ENCODE measurements at places on chromosomes 7 and 10.

- H3K27ac ChIP-seq: no peak overlapping the region
- no peak overlapping the region for H3K4me3 ChIP-seq
- H3K4me1 ChIP-seq: no peaks in the 10 kb centered on the region
- H3K27me3 ChIP-seq: no peaks in the 10 kb centered on the region
- DNase-seq: no peak
Measured at GRCh38 chr7:146878901-146879300, 762.3 kb downstream of the CNTNAP2 start.

GRCh38 chr10:111425459-111425858 lies 348.6 kb downstream of the ADRA2A start:
- DNase-seq: no peak
- H3K36me3 ChIP-seq: no peaks in the 10 kb centered on the region
- H3K4me3 ChIP-seq: no peak overlapping the region
- no peak overlapping the region for H3K27ac ChIP-seq

DNA sequence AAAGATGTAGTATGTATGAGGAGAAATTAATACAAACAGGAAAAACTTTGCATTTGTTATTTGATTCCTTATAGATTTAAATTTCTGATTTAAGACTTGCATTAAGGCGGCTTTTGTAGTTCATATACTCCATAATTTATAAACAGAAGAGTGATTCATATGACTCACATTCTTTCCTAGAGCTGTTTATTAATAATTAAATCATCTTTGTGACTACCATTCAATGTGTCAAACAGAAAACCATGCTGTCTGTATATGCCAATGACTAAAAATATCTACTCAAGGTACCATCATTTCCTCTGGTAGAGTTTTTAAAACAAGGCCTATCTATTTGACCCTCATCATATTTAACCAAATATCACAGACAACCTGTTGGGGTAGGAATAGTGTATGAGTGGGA lies 501.7 kb downstream of the PARD3 start:
- no peaks in the 10 kb centered on the region for H3K27me3 ChIP-seq
- no peak overlapping the region for H3K4me3 ChIP-seq
- H3K36me3 ChIP-seq: no peaks in the 10 kb centered on the region
- no peak overlapping the region for H3K27ac ChIP-seq
- no peaks in the 10 kb centered on the region for H3K4me1 ChIP-seq

DNA sequence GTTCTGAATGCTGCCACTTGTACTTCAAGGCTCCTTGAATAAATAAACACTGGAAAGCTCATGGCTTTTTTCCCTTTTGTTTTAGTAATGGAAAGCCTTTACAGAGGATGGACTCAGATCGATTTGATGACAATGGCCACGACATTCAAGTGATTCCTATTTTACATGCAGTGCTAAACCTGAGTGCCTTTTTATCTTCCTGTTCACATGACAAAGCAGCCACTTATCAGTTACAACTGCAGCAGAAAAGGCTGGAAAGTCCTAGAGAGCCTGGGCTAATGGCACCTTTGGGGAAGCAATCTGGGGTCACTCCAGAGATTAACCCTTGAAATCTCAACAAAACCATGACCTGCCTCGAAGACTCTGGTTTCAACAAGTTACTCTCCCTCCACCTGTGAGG lies 249.0 kb upstream of the AUTS2 start:
- no peak overlapping the region for H3K27ac ChIP-seq
- H3K27me3 ChIP-seq: no peaks in the 10 kb centered on the region
- H3K4me1 ChIP-seq: no peaks in the 10 kb centered on the region
- no peak overlapping the region for H3K4me3 ChIP-seq

- H3K27me3 ChIP-seq: peaks cover 40% of the 10 kb centered on the region
- H3K36me3 ChIP-seq: no peaks in the 10 kb centered on the region
- no peak overlapping the region for H3K27ac ChIP-seq
- no peak overlapping the region for H3K4me3 ChIP-seq
Measured at GRCh38 chr10:30081182-30081581, 21.8 kb upstream of the JCAD start.

DNA sequence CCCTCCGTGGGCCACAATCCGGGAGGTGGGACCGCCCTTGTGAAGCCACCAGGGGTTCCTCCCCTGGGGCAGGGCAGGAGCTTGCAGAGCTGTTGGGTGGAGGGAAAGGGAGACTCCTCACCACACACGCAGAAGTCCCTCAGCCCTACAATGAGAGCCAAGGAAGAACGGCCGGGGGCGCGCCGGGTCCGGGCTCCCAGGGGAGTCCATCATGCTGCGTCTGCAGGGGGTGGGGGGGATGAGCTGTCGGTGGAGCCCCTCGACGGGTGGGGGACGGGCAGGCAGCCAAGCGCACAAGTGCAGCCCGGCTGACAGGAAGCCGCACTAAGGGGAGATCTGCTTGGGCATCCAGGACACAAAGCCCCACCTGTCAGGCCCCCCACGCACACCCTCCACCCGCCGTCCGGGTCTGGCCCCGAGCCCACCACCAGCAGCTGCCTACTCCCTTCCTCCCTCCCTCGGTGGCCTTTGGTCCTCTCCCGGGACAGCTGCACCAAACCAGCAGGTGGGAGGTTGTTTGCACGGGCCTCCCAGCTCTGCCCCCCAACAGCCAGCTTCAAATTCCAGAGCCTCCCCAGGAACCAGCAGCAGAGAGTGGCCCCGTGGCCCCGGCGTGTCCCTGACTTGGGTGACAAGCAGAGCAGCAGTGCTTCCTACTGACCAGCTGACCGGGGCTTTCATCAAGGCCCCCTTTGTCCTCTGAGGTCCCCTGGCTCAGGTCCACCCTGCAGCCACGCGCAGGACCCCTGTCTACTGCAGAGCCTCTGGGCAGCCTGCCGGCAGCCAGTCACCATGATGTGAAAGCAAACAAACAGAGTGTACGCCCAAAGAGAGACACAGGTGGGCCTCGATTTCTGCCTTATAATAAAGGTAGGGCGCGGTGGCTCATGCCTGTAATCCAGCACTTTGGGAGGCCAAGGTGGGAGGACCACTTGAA lies 50.3 kb downstream of the HIP1 start:
- H3K4me1 ChIP-seq: no peaks in the 10 kb centered on the region
- no peak overlapping the region for H3K4me3 ChIP-seq
- DNase-seq: no peak
- H3K36me3 ChIP-seq: no peaks in the 10 kb centered on the region
- peaks cover 2% of the 10 kb centered on the region for H3K27me3 ChIP-seq
- no peak overlapping the region for H3K27ac ChIP-seq

- no peaks in the 10 kb centered on the region for H3K36me3 ChIP-seq
- H3K4me1 ChIP-seq: peaks cover 28% of the 10 kb centered on the region
- H3K4me3 ChIP-seq: peak overlapping the region; percentile 82
- no peaks in the 10 kb centered on the region for H3K27me3 ChIP-seq
Measured at GRCh38 chr7:30028749-30029635, 780 bp downstream of the PLEKHA8 start.

DNA sequence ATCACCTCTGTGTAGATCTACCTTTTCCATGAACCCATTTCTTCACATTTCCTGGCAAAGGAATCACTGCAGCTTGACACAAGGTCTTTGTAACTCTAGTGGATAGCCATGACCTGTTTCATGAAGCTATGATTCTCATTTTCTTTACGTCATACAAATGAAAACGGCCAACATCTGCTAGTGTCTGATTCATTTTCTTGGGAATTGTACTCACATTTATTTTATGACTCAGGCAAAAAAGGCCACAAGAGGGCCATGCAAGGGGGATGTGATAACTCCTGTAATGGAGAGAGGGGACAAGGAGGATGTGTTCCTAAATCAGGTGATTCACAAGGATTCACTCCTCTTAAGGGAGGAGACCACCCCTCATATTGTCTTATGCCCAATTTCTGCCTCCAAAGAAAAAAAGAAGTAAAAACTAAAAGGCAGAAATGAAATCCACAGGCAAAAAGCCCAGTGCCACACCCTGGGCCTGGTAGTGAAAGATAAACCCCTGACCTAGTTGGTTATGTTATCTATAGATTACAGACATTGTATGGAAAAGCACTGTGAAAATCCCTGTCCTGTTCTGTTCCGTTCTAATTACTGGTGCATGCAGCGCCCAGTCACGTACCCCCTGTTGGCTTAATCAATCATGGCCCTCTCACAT lies 249.9 kb downstream of the IPMK start:
- H3K27ac ChIP-seq: no peak overlapping the region
- no peak for DNase-seq
- peaks cover 4% of the 10 kb centered on the region for H3K4me1 ChIP-seq

DNA sequence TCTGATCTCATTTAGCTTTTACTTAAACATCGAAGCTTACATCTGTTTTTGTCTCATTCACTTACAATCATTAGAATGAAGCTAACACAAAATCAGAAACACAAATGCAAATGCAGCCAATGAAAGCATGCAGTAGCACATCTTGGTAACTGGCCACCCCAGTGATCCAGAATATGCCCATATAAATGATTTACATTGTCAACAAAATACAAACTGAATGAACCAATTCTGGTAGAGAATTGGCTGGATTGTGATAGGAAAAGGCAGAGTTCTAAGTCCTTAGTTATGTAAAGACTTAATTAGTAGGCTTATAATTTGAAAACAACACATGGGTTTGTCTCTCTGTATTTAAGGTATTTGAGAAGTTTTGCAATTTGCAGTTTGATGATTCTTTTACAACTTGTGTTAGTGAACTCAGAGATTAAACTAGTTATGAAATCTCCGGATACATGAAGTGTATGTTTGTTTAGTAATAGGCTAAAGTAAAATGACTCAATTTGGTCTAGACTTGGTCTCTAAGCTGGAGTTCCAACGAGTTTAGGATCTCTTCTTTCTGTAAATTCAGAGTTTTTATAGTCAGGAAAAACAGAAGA lies 21.2 kb downstream of the TECTB start:
- no peaks in the 10 kb centered on the region for H3K36me3 ChIP-seq
- peaks cover 31% of the 10 kb centered on the region for H3K27me3 ChIP-seq
- H3K4me3 ChIP-seq: no peak overlapping the region
- no peaks in the 10 kb centered on the region for H3K4me1 ChIP-seq
- no peak for DNase-seq

DNA sequence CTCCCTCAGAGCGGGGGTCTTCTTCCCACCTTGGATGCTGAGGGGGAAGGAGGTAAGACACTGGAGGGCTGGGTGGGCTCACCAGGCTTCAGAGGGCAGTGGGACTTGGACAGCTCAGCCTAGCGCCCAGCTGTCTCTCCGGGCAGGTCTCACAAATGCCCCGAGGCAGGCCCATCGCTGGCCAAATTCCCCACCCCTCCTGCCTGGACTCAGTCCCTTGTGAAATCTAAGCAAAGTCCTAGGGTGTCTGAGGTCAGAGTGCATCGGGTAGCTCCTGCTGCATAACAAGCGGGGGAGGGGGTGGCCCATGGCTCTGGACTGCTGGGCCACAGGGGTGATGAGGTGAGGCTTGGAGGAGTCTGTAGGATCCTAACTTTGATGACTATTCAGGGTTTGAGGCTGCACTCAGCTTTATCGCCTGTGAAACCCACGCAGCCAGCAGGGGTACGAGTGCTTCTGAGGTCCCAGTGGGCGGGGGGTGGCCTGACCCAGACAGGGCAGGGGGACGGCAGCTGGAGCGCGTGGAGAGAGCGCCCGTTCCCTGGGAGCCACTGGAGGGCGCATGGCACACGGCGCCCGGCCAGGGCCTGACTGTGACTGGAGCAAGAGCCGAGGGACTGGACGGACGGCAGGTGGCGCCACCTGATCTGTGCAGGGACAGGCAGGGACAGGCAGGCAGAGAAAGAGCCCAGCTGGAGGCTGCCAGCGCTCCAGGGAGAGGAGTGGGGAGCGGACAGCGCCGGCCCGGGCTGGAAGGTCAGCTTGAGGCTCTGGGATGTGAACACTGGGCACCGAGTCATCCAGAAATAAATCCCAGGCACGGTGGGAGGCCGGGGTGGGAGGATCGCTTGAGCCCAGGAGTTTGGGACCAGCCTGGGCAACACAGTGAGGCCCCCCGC lies 10.0 kb downstream of the CYP2W1 start:
- H3K4me1 ChIP-seq: peaks cover 3% of the 10 kb centered on the region
- H3K27ac ChIP-seq: no peak overlapping the region
- H3K36me3 ChIP-seq: no peaks in the 10 kb centered on the region
- H3K27me3 ChIP-seq: no peaks in the 10 kb centered on the region
- DNase-seq: peak; percentile 96
- no peak overlapping the region for H3K4me3 ChIP-seq

DNA sequence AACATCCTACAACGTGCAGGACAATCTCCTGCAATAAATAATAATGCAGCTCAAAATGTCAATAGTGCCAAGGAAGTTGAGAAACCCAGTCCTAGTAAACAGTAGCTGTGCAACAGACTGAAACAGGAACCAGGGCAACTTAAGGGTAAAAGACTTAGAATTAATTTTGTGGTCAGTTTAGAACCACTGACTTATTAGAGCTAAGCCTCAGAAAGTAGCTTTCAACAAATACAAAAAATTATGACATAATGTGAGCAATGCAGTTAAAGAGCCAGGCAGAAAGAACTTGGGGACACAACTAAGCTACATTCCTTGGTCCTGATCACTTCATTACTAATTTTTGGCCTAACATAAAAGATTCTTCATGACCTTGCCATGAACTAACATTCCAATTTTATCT lies 195.4 kb downstream of the MACC1 start:
- no peaks in the 10 kb centered on the region for H3K27me3 ChIP-seq
- no peaks in the 10 kb centered on the region for H3K4me1 ChIP-seq
- no peak overlapping the region for H3K27ac ChIP-seq

DNA sequence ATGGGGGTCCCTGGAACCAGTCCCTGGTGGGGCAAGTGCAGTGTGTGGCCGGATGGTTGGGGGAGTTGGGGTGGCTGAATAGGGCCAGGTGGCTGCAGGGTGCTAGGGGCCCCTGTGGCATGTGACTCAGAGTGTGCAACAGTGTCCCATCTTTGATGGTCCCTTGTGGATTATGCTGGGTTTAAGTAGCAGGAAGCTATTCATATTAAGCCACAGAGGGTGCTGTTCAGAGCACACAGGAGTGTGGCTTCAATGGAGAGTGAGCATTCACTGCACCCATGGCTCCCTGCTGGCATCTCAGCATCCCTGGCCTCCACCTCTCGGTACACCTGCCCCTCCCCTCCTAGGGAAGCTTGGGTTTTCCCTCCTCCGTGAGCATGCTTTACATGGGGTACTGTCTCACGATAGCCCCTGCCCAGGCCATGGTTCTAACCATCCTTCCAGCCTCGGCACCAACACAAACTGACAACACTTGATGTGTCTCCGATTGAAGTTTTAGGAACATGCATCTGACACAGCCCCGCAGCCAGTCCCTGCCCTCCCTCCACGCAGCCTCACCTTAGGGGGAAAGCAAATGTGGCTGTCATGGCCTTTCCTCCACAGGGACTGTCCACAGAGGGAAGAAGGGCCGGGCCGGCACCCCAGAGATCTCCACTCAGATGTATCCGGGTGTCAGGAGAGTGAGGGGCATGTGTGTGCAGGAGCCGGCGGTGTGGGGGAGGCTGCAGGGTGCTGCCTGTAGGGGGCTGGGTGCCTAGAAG lies 30.4 kb upstream of the PPIF start:
- H3K4me3 ChIP-seq: peak overlapping the region; percentile 74
- DNase-seq: peak; percentile 46
- H3K27ac ChIP-seq: peak overlapping the region; percentile 92
- H3K36me3 ChIP-seq: peaks cover 58% of the 10 kb centered on the region

DNA sequence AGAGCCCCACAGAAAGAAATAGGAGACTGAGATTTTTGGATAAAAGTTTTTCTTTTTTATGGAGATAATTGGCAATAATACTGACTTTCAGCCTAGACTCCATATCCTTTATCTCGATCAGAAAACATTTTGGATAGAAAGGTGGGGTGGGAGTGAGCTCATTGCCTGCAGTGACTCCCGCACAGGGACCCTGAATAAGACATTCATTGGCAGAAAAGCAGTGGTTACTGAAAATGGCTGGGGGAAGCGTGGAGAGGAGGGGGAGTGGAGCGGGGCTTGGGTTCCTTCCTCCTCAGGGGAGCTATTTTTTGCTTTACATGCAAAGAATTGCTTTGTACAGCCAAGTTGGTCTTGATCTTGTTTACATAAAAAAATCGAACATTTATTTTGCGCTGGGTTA lies 90.4 kb upstream of the BMPER start:
- H3K4me1 ChIP-seq: no peaks in the 10 kb centered on the region
- DNase-seq: no peak
- H3K4me3 ChIP-seq: no peak overlapping the region
- H3K27ac ChIP-seq: no peak overlapping the region
- H3K36me3 ChIP-seq: no peaks in the 10 kb centered on the region
- no peaks in the 10 kb centered on the region for H3K27me3 ChIP-seq
